Midbrain (tissue), 1 donor: ENCODE measurements at places on chromosomes 7 and 10.

- DNase-seq = no peak
These were observed 30.7 kb upstream of the RBM20 start for GRCh38 chr10:110613341-110613995.

DNA sequence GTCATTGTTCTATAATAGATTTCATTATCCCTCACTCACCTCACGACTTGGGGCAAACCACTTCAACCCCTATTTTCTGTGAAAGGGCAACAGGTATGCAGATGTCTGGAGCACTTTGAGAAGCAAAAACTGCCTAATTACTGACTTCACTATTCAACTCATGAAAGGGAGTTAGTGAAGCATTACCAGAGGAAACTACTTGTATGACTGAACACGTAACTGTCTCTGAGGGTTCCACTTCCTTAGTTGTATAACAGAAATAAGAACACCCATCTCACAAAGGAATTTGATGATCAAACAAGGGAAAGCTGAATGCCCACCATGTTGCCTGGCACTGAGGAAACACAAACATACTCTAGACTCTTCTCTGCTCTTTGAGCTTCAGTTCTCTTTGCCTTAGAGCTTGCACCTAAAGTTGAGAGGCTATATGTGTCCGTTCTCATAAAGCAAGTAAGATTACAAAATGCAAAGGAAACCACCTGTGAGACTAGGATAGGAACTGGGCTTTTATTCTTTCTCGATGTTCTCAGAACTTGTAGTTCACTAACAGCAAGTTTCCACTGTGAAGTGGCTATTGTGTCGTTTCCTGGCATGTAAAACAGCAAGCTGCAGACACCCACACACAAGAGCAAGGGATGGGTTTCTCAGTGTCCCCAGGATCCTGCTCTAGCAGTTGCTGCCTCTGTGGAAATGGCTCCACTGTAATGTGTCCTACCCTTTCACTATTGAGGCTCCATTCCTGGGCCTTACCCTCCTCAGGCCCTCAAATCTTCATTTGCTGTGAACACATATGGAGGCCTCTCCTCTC, 2.6 kb downstream of the TMEM243 start:
- no peak for DNase-seq

DNA sequence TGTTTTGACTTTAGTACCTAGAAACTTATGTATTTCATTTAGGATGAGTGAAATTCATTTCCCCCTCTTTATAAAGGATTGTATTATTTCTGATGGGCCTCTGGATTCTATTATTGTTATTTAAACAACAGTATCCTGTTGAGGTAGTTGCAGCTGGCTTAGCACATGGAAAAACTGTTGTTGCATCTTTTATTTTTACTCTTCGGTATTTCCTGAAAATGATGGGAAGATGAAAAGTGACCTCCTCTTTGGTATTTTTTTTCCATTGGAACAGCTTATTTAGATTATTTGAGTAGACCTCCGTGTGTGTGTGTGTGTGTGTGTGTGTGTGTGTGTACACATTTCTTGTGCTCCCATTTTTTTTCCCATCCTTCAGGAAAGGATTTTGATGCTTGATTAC, 129.8 kb downstream of the PRKG1 start:
- no peak for DNase-seq

DNA sequence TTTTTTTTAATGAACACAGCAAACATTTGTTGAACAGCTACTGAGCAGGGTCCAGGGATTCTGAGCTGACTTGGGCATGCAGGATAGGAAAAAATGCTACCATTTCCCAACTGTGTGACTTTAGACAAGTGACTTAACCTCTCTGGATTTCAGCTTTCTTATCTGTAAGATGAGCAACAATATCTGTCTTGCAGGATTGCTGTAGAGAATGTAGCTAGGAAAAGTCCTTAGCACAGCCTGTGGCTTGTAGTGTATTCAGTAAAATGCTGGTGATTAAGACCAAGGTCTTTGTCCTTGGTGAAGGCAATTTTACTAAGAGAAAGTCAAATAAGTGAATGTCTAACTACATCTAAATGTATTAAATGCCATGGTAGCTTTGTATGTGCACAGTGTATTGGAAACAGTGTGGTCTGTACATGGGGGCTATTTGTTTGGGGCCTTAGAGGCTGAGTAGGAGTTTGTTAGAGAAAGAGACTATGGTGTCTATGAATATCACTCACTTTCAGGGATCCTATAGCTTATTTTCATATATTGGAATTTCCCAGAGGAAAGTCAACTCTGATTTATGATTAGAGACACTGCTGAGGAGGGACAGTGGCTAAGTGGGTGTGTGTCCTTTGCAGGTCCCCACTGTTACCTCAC, 118.9 kb downstream of the CDH23 start:
- DNase-seq = no peak

GRCh38 chr7:149765399-149766121, 7.8 kb downstream of the ZNF467 start:
- no peak for DNase-seq

DNA sequence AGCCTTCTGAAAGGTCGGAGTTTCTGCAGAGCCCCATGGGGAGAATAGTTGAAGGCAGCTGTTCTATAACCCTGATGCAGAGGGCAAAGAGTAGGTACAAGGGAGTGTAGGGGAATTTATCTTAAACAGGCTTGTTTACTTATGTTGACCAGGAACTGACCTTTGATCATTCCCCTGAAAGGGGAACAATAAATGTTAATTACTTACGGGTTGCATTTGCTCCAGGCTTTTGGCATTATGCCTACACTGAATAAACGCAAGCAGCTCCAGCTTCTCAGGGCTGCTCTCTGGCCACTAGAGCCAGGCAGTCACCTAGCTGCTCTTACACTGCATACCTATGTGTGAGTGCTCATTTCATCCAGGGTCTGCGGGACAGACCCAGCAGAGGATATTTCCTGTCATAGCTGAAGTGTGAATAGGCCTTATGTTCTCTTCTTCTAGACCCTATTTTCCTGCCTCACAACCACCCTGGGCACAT, 26.9 kb upstream of the ABCA13 start:
- DNase-seq = no peak

GRCh38 chr10:78596556-78596955, 472.2 kb upstream of the ZMIZ1 start:
- no peak for DNase-seq

DNA sequence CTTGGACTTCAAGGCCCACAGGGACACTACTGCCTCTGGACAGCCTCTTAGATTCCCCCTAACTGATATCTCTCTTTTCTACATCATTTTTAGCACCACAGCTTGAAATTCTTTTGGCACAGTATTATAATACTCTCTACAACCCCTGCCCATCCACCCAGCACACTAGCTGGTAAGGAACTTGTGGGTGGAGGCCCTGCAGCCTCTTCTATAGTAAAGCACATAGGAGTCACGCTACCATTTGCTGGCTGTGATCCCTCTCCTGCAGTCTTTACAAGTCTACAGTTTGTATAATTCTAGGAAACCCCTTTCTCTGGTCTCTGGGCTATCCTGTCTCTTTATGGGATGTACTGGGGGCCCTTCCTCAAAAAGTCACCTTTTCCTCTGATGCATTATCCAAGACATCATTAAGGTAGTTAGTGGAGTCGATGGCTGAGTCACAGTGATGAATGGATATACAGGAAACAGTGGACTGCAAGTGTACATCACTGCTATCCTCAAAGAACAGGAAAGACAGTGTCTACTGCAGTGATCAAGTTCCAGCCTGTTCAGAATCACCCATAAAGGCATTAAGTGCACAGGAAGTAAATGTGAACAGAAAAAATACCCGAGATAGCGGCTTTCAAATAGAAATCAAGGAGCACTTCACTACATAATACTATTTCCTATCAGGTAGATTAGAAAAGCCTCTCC, 54.4 kb downstream of the STK17A start:
- DNase-seq = no peak
